ENCODE measurements at places on chromosomes 2 and 18.

DNA sequence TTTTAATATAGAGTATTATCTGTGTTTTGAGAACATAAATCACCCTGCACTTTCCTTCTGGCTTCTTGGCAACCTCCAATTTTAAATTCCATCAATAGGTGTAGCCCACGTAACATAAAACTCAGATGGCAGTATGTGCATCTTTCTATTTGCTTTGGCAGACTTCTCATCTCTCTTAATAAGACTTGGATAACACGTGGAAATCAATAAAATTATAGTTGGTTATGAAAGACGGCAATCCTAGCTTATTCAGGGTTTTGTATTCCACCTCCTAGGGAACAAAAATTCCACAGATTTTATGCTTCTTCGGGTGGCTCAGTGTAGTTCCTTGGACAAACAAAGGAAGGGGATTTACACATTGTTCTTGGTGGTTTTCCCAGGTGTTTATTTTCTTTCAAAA lies 299.3 kb downstream of the RND3 start:
- DNase-seq, result no peak

GRCh38 chr2:70779491-70779890 lies 11.0 kb downstream of the FIGLA start:
- no peak for DNase-seq

GRCh38 chr2:69165091-69165880 lies 152.3 kb downstream of the ANTXR1 start:
- DNase-seq, result no peak

GRCh38 chr18:35971661-35972196 lies 750 bp upstream of the RMP24 start:
- DNase-seq, result no peak

DNA sequence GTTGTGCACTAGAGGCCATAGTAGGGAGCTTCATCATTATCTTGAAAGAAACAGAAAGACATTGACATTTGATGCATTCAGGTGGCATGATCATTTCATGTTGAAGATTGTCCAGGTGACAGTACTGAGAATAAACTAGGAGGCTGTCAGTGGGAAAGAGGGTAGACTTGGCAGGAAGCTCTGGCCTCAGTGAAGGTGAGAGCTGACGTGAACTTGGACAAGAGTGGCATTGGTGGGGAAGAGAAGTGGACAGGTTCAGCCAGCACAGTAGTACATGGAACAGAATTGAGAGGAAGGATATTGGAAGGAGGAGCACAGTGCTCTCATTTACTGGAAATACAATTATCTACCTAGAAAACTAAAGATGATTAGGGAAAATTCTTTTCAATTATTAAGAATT lies 245.2 kb downstream of the CYRIA start:
- no peak for DNase-seq

GRCh38 chr2:23073056-23073455 lies 311.9 kb upstream of the KLHL29 start:
- DNase-seq, result no peak

DNA sequence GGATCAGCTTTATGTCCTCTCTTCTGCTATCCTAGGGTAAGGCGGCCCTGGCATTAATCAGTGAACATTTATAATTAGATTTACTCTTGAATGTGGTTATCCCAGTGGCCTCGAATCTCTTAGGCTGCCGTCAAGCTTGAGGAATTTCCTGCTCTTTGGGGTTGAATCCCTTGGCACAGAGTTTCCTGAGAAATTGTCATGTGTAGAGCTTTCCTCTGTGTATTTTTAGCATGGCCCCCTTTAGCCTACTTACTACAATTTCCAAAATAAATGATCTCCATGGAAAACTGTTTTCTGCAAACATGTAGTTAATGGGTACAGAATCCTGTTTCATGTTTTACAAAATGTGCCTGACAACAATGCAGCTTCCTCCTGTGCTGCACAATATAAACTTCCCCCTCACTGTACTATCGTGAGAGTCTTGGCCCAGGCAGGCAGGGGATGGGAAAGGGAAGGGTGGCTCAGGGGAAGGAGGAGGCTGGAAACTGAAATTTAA lies 18.1 kb downstream of the NCAPH start:
- DNase-seq, result no peak

DNA sequence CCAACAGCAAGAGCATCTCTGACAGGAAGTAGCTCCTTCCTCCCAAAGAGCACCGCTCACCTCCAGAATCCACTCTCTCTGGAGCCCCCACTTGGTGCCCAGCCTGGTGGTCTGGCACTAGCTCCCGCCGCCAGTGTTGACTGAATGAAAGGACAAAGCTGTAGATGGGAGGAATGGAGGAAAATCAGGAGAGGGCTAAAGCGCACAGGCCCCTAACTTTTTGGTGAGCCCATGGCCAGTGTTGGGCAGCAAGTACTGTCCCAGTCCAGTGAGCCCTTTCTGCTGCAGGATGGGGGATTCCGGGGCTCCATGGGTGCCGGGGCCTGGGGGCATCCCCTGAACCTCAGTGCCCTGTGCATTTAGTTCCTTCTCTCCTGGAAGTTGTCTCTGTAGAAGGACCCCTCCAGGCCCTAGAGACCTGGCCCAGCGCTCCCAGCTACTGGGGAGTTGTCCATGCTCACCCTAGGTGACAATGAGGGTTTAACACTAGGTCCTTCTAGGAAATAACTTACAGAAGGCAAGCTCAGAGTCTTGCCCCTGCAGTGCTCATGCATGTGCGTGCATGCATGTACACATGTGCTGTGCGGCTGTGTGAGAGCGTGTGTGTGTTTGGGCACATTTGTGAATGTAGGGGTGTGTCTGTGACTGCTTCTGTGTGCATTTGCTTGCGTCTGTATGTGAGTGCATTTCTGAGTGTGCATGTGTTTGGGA lies 33.6 kb downstream of the GLI2 start:
- DNase-seq, result no peak

DNA sequence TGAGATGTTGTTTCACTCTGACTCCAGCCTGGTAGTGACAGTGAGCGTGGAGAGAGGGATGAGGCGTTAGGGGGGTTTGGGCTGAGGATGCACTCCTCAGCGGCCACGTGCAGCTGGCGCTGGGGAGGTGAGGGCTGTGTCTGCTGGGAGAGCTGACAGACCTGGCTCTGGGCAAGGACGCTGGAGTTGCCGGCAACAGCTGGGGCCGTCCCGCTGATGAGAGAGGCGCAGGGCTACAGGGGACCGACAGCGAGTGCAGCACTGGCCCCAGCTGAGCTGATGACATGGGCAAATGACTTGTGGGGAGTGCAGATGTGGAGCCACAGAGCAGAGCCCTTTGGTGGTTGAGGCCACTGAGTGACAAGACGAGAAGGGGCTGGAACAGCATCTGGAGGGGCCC lies 38.4 kb downstream of the COA5 start:
- no peak for DNase-seq

DNA sequence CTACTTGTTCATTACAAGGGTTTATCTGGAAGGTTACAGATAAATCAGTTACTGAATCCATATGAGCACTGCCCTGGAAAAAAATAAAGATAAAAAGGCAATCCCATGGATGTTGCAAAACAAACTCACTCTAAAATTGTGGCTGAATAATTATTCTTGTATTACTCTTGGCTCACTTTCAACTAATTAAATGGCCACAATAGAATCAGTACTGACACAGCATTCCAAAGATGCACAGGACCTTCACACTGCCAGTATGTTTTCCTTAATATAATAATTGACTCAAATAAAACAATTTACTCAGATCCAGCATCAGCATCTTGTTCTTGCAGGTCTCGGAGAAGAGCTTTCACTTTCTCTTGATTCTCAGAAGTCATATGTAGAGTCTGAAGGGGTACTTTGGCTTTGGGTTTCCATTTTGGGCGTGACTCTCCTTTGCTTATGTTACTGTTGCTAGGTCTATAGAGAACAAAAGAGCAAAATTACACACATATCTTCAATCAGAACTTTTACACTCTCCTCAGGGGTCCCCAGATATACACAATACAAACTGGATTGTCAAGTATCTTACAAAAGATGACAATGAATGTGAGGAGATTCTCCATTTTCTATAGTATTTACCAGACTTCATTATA lies 12.6 kb downstream of the DHX57 start:
- DNase-seq, result no peak

GRCh38 chr2:227312579-227312978 lies 12.5 kb upstream of the MFF start:
- no peak for DNase-seq

DNA sequence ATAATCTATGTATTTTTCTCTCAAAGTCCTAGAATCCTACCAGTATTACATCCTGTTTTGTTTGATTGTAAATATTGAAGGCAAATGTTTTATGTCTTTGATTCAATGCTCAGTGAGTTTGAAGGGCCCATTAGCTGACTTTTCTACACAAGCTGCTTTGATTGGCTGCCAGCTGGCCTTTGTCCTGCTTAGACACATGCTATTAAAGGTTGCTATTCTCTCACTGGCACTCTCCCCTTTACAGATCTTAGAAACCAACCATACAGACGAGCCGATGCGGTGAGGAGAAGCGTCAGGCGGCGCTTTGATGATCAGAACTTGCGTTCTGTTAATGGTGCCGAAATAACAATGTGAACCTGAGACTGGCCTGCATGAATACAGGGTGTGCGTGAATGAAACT lies 69.7 kb downstream of the PRPF40A start:
- DNase-seq, result no peak

DNA sequence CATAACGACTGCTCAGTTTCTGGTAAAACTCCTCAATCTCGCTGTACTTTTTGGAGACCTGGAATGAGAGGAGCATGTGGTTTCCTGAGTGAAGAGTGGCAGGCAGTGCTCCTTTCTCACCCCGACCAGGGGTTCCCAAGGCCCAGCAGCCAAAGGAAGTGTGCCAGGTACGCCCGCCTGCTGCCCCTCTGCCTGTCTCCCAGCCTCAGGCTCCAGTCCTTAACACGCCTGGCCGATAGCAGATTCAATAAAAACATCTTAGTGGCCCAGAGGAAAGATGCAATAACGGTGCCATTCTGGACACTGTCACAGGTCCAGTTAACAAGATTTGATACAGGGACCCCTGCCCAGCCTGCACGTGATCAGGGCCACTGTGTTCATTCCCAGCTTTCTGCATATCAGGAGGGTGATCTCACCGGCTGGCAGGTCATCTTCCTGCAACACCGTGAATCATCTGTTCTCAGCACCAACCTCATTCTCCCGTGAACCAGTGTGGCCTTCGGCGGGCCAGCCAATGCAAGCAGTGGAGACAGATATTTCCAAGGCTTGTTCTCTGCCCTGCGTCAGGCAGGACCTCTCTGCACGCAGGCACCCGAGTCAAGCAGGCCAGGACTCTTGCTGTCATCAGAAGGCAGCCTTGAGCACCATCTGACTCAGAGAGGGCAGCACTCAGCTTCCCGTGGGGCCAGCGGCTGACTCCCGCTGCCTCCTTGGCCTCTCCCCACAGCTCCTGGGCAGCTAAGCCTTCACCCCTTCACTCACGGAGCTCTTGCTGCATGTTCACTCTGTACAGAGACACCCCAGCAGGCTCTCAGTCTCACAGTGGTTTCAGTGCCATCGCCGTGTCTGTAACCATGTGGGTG lies 9.5 kb downstream of the HS1BP3 start:
- no peak for DNase-seq

- no peak for DNase-seq
These were observed 3.6 kb downstream of the PDE11A start for GRCh38 chr2:178068823-178069454.

DNA sequence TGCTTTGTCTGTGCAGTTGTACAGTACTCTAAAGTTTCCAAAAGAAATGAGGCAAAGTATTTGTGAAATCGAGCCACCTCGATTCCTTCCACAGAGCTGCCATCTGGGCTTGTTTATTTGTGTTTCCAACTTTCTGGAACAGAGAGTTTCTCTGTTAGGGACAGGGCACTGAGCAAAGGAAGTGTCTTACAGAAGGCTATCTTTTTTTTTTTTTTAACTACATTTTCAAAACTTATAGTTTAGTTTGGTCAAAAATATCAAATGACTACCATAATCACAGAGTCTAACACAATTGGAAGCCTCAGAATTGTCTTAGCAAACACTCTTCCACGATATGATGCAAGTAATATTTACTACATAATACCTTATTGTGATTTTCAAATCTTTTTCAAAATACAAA lies 796 bp downstream of the RFTN2 start:
- no peak for DNase-seq

DNA sequence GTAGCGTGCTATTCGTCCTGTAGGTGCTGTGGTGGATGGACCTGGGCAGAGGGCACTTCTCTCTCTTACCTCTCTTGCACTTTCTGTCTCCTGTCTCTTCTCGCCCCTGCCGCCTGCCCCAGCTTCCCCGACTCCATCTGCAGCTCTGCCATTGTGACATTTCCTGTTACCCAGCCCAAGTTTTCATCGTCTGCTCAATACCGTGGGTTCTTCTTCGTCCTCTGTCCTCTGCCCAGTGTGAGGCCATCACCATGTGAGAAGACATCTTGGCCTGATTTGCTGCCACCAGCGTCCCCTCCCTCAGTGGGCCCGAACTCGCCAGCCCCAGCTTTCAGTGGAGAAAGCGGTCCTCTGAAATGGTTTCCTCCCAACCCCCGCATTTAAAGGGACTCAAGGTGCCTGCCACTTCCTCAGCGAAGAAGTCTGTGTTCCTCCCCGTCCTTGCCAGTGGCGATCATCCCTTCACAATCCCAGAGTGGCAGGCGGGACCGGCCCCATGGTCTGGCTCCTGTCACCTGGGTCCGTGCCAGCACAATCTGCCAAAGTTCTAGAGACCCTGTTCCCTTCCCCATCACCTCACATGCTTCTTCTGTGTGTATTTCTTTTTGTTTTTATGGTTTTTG lies 18.0 kb downstream of the TGOLN2 start:
- no peak for DNase-seq

DNA sequence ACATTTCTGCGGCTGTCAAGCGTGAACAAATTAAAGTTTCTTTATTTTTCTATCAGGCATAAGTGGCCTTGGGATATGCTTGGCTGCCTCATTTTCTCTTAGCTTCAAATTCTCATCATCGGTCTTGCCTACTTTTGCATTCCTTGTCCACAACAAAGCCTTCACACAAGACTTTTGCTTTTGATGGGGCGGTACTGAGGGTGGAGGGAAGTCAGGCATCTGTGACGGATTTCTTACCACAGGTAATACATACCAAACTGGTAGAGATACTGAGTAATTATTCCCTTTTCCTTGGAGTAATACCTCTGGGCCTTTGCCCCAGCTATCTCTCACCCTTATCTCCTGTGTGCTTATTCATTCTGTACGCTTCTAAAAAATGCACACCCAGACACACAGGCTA lies 468.3 kb upstream of the RGPD4 start:
- no peak for DNase-seq

- no peak for DNase-seq
These were observed 47.0 kb downstream of the EFEMP1 start for GRCh38 chr2:55876429-55877086.

- no peak for DNase-seq
These were observed 82.6 kb upstream of the ALPP start for GRCh38 chr2:232295971-232296370.

DNA sequence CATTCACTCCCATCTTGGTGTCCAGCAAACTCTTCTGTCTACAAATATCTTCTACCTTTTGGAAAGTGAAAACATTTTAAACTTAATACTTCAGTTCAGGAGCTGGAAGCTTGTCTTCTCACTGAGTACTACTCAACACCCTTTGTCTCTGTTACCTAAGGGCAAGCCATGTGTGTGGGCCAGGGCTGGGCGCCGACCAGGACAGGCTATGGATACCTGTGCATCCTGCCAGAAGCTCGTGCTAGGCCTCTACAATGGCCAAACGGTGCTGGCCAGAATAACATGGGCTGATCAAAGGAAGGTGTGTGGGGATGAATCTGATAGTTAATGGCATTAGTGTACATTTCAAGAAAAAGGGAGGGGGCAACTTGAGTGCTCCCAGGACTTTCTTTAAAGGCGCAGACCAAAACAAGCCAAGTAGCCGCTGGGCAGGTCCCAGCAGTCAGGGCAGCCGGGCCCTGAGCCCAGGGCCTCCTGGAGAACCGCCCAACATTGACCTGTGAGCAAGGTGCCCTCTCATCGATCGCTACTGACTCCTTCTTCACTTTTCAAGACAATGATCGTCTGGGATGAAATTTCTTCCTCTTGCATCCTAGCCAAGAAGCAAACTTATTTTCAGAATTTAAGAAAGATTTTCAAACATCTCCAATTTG lies 29.0 kb upstream of the ID2 start:
- DNase-seq, result no peak
